Esophagus squamous epithelium (tissue), 5 donors: ENCODE measurements at places on chromosomes 6 and 20.

DNA sequence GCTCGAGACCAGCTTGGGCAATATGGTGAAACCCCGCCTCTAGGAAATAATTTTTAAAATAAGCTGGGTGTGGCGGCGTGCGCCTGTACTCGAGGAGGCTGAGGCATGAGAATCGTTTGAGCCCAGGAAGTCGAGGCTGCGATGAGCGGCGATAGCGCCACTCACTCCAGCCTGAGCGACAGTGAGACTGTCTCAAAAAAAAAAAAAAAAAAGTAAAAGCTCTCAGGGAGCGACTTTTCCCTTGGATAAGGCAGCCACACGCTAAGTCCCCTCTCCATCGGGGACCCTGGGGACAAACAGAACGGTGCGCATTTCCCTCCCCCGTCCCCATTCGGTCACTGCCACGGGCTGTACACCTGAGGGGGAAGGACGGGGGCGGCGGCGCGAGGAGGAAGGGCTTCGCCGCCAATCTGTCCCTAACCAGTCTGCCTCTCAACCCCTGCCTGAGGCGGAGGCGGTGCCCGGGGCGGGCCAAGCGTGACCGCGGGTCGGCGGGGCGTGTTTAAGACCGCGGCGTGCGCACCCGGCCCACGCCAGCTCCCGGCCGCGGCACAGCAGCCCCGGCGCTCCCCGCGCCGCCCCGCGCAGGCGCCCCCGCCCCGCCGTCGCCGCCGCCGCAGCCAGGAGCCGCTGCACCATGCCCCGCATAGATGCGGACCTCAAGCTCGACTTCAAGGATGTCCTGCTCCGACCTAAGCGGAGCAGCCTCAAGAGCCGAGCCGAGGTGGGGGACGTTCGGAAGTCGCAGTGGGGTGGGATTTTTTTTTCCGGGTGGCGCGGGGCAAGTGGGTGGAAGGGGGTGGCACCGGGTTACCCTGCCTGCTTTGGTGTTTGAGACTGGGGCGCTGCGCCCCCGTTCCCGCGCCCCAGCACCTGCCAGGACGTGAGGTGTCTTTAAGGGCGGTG lies at the start of gene GMPR:
Gene GMPR, plus strand, starts transcription at position 531 of the 906 bp plus-strand sequence. Its CDS starts 107 bp downstream, at position 638.
- DNase-seq: no peak

DNA sequence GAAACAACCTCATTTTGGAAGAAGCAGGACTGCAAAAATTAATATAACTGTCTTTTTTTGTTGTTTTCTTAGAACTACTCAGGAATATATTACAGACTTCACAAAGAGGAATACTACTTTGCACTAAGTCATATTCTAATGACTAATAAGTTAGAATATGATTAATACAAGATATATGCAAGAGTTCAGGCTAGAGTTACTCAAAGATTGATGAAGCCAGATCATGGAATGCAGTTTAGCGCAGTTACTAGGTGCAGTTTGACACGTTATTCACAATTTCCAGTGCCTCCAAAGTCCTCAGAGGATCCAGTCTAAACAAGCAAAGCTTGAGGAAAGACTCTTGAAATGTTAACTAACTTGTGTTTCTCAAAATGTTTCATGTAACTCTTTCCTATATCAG lies 1.2 kb upstream of the MYCT1 start:
- no peak for DNase-seq

GRCh38 chr6:54100411-54101006 lies 10.7 kb upstream of the MLIP start:
- no peak for DNase-seq

DNA sequence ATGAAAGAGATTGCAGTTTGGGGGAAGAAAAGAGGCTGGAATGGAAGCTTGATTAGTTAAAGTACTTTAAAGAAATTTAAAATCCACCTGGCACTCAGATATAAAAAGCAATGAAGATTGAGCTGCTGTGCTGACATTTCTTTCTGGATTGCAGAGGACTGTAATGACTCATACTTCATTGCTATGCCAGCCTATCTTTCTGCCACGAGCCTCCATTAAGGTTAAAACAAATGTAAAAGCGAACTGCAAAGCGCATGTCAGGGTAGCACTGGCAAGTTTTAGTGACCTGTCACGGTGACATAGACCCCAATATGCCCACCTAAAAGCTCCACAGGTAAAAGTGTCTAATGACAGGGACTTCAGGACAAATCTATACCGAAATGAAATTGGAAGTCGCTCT lies 449.6 kb downstream of the C6orf118 start:
- DNase-seq: no peak

GRCh38 chr6:38153798-38154345 lies 334.3 kb downstream of the ZFAND3 start:
- DNase-seq: no peak

GRCh38 chr6:99378636-99379035 lies 15.4 kb downstream of the COQ3 start:
- no peak for DNase-seq

DNA sequence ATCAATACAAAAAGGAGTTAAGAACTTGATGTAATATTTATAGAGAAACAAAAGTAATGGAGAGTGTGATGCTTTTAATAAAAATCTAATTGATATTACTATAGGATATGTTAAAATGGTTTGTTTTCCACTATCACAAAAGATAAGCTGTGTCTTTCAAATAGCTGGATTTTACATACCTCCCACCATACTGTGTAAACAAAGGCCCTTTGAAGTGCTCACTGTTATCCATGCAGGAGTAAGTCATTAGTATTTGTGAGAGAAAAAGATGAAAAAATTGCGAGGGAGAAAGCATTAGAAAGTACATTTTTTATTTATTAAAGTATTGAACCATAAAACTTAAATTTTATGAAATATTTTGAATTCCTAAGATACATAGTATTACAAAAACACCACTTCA lies 733.0 kb downstream of the GRIK2 start:
- no peak for DNase-seq

- no peak for DNase-seq
Observed at GRCh38 chr6:135905604-135906300, 54.3 kb downstream of the PDE7B start.

DNA sequence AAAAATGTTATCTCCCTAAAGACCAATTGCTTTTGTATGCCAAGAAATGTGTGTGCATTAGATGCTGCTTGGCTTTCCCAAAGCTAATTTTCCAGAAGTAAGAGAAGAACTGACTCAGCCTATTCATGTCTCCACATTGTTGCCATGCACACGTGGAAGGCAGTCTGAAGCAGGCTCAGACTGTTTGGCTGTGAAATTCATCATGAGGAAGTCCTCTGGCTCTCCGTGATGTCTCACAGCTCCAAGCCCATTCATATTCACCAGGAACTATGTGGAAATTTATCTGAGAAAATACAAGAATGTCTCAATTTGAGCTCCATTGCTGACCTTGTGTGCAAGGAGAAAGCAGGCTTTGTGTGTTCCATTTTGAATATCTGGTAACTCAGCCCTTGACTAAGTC lies 1022.2 kb upstream of the GJE1 start:
- no peak for DNase-seq

DNA sequence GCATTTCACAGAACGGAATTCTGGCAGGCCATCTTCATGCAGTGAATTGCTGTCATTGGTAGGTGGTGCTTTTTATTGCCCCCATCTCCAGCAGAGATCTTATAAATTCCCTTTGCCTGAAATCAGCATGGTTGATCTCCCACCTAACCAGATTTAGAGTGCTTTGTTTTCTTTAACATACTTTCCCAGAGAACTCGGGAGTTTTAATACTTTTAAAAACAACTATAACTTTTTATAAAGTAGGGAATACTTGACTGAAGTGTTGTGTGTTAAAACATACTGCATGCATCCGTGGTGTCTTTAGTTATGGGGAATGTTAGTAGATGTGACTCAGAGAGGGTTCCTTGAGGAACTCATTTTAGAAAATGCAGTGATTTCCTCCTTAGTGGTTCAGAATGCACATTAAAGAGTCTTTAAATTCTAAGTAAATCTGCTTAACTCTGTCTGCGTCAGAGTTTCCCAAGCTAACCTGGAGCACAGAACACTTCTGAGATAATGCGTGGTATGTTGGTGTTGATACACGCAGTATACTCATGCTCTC lies 54.9 kb downstream of the AKAP12 start:
- DNase-seq: no peak

DNA sequence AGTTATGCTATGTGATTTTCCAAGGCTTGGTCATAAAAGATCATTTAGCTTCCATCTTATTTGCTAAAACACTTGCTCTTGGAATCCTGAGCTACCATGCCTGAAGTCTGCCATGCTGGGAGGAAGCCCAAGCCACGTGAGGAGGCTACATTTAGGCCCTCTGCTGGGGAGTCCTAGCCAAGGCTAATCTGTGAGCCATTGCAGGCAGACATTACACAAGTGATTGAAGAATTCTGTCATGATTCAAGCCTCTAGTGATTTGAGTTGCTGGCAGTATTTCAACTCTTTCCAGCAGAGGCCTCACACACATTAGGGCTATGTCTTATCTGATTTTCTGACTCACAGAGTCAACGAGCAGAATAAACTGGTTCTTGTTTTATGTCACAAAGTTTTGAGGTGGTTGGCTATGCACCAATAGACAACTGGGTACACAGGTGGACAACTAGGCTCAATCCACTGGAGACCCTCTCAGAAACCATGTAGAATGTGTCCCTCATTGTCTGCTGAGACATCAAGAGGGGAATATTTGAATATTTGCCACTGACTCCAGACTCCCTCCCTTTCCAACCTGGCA lies 227.2 kb upstream of the SULF2 start:
- no peak for DNase-seq

GRCh38 chr20:57805747-57806146 lies 95.9 kb upstream of the PMEPA1 start:
- DNase-seq: no peak

- no peak for DNase-seq
Observed at GRCh38 chr20:57667924-57668782, 41.7 kb downstream of the PMEPA1 start.

GRCh38 chr6:6651335-6651734 lies 62.8 kb downstream of the LY86 start:
- DNase-seq: no peak
